Omental fat pad (tissue), 4 donors: ENCODE measurements at places on chromosomes 5 and 9. TPM values are rescaled to one million over a fixed set of nuclear protein-coding genes. Genes with fewer than 3 reads are reported as not detected.

DNA sequence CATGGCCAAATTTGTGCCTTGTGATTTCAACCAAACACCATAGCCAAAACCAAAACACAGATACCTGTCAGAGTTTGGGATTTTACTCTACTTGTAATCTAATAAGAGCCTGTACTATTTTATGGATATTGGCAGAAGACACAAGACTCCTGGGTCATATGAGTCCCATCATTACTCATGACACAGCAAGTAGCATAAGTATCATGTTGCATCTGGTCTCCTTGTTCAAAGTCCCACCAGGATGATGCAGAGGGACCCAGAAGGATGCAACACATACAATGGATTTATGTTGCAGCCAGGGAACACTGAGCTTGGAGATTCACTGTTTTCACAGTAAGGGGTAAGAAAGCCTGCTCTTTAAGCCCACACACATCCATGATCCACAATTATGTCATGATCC, 13.2 kb upstream of the ACO1 start:
- no peak for DNase-seq

- DNase-seq: no peak
Observed at GRCh38 chr5:73434907-73435306, 13.7 kb downstream of the FOXD1 start.

GHR gene
- total RNA-seq: 83.2 TPM

GRCh38 chr5:134111741-134112647, 2.5 kb upstream of the TCF7 start:
- no peak for DNase-seq

GRCh38 chr9:94895668-94896067, 169.2 kb downstream of the AOPEP start:
- no peak for DNase-seq
